Stimulated activated memory B cell treated with anti-CD40 and anti-IgM and Interleukin-4, amounts not matched to agents 10 μg/mL and 1 μg/mL and 100 μg/mL, for 72 hours (primary cell): ENCODE measurements at places on chromosomes 16 and 17.
A peak's percentile ranks its signal among the peaks of the same experiment; 100 is the strongest.

DNA sequence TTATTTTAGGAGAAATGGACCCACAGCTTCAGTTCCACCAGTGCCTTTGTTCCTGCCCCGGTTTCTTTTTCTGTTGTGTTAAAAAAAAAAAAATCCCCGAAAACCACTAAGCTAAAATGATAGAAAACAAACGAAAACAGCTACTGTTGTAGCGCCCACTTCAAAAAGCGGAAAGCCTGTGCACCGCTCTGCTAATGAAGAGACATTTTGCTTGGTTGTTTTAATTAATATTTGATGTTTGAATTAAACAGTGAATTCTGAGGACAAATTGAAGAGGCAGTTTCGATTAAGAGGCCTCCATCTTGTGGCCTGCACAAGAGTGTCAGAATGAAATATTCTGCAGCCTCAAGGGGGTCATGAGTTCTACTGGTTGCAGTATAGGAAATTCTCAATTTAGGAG, 186.7 kb downstream of the RPTOR start:
- no peak for ATAC-seq

DNA sequence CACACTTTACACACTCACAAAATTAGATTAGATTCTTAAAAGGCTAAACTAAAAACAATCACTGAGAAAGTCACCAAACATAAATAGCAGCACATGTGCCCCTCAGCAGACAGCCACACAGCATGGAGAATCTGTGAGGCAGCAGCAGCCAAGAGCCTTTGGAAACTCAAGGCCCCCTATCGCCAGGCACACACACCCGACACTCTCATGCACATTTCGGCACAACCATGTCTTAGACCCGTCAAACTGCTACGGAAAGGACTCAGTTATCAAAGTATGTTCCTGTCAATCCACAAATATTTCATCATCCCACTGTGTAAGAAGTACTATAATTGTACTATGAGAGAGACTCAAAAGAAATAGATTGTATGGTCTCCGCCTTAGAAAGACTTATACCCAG, 20.9 kb downstream of the UBE2O start:
- no peak for ATAC-seq

DNA sequence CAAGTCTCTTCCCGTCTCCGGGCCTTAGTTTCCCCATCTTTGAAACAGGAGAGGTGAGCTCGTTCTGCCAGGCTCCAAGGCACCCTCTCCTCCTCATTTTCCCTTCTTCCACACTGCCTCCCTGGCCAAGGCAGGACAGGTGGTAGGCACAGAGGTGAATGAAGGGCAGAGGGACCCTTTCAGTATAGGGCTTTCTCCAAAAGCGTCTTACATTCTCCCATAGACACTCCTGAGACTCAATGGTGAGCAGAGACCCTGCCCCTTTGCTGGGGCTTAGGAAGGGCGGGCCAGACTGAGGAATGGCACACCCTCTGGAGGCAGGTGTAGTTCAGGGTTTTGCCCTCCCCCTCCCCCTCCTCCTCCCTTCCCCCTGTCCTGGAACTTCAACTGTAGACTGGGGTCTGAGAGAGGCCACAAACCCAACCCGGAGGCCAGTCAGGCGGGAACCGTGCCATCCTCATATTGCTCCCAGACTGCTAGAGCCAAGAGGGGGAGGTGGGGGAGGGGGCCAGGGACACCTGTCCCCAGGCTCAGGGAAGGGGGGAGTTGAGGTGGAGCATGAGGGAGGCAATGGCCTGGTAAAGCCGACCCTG, 1.9 kb downstream of the PLEKHH3 start:
- ATAC-seq = no peak

DNA sequence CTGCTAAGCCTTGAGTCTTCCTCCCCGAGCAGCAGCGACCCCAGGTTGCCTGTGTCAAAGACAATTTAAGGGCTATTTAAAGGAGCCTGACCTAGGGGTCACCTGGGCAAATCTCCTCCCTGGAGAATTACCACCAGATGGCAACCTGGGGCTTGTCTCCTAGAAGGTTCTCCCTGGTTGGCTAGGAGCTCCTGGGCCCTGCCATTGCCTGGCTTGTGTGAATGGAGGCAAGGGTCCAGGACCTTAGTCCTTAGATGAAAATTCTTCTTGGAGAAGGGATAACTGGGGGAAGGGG, 51.3 kb upstream of the TAC4 start:
- no peak for ATAC-seq

DNA sequence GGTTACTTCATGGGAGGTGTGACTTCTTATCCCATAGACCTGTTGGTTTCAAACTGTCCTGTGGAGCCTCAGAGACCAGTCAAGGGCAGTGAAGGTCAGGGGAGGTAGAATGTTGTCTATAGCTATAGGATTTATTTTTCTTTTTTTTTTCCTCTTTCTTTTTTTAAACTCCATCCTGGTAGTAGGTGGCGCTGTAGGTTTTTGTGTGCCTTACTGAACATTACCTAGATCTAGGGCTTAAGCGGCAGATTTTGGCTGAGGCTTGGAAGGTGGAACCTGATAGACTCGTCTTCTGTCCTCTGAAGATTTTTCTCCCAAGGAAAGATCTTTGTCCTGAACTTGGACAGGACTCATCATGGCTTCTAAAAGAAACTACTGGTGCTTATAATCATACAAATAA, 8.2 kb upstream of the LASP1NB start:
- no peak for ATAC-seq

- ATAC-seq = peak; percentile 21
Observed at GRCh38 chr17:7404737-7405349, 946 bp upstream of the TMEM256 start.

GRCh38 chr16:67860589-67861398, 12.1 kb upstream of the EDC4 start:
- no peak for ATAC-seq

DNA sequence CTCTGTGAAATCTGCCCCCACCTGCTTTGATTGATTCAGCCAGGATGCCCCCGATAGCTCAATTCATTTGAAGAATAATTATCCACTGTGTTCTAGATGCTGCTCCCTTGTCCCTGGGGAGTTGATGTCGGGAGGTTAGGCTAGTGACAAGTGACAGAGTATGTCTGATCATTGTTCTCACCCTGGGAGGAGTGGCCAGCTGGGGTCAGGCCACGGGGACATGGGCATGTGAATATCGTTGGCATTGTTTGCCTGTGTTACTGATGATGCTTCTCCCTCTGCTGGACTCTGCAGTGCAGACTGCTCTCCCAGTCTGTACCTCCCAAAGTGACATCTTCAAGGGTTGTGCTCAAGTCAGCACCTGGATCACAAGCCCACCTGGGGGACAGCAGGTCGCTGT, 89.9 kb upstream of the C16orf82 start:
- no peak for ATAC-seq

DNA sequence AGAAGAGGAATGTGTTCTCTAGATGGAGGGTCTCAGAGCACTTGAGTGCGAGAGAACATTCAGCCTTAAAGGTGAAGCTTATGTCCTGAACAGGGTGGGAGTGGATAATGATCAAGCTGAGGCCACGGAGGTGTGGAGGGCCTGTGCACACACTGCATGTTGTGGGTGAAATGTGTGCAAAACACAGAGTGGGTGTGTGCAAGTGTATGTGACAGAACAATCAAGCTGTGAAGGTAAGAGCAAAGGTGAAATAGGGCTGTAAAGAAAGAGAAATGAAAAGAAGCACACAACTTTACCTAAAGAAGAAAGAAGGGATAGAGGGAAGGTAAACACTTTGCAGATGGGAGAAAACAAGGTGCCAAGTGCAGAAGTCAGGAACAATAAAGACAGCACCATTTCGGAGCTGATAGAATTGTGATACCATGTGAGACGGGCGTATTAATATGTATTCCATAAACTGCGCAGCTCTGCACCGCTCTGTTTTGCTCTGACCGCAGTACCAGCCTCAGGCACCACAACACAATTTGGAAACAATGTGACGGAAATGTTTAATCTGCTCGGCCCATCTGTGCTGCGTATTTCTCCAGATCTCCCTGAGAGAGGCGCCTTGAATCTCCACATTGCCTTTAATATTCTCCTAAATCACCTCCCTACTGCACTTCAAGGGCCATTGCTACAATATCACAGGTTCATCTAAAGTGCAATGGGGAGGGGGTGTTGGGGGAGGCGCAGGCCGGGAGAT, 40.6 kb downstream of the SNX11 start:
- no peak for ATAC-seq

DNA sequence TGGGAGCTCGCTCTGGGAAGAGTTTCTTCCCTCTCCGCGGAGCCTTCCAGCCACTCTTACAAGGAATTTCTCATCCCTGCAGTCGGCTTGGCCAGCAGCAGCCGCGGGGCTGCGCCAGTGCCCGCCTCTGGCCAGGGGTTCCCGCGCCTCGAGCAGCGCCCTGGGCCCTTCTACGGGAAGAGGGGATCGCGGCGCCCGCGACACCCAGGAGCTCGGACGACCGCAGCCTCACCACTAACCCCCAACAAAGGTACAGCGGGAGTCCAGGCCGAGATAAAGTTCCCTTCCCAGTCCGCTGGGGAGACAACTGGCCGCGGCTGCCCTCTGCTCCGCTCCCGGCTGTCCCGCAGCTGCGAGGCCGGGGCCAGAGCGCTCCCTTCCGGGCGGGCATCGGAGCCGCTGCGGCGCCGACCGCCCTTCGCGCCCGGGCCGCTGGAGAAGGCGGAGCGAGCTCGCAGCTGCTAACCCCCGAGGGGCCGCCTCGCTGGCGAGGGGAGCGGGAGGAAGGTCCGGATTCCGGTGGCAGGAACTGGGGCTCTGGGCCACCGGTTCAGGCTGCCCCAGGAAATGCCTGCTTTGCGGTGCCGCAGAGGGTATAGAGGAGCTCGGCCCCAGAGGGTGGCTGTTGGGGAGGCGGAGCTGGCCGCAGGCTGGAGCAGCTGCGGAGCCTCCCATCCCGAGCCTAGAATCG, 3.6 kb upstream of the HS3ST3B1 start:
- ATAC-seq = no peak

DNA sequence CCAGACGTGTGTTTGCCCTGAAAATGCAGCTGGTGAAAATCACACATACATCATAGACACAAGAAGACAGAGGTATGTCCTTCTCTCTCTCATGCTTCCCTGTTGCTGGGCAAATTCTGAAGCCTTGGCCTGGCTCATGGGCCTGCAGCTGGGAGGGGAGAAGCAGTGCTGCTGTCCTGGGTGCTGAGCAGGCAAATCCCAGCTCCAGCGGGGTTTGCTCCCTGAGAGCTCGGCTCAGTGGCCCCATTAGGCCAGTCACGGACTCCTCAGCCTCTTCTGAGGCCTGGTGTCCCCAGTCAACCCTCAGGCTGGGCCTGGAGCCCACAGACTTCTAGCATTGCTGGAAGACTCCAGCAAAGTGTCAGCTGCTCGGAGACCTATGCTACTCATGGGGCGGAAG, 11.7 kb downstream of the RHBDL3 start:
- no peak for ATAC-seq

- no peak for ATAC-seq
Observed at GRCh38 chr17:59423137-59423724, 91.8 kb downstream of the YPEL2 start.

GRCh38 chr17:72030067-72030899, 90.5 kb upstream of the SOX9 start:
- no peak for ATAC-seq

GRCh38 chr16:72073560-72074230, 10.7 kb downstream of the HPR start:
- ATAC-seq = no peak

- ATAC-seq = no peak
Observed at GRCh38 chr17:77966476-77966875, 8.0 kb downstream of the TNRC6C start.

GRCh38 chr17:78933025-78933958, 8.1 kb upstream of the TIMP2 start:
- ATAC-seq = peak; percentile 88

- no peak for ATAC-seq
Observed at GRCh38 chr17:1697681-1698080, 12.5 kb downstream of the TLCD2 start.

GRCh38 chr16:85457366-85457765, 155.8 kb upstream of the GSE1 start:
- no peak for ATAC-seq

DNA sequence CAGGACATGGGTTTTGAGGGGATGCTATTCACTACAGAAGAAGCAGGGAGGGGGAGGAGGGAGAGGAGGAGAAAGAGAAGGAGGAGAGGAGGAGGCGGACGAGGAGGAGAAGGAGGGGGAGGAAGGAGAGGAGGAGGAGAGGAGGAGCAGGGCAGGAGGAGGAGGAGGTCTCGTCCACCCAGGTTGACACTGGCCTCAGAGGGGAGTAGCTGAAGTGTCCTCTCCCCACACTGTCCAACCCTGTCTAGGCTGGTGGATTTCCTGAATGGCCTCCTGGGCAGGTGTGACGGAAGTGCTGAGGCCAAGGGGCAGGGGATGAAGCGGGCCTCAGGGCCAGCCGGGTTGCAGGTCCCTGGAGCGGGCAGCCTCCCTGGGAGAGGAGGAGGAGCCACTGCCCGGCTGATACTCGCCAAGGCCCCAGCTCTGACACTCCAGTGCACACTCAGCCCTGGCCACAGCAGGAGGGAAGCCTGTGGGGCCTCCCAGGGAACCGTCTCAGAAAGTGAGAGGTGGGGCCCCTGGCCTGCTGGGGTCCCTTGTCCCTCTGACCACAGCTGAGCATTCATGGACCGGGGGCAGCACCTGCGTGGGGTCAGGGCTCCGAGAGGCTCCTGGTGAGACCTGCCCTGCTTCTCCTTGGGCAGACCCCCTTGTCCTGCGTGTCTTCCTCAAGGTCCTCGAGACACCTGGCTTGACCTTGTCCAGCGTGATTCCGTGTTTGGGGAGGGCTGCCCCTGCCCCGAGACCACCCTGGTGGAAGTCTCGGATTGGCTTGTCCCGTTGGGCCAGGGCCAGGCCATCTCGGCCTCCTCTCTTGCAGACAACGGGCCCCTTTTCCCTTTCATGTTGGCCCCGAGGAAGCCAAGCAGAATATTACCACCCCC, 200.6 kb upstream of the CIBAR2 start:
- ATAC-seq = no peak

DNA sequence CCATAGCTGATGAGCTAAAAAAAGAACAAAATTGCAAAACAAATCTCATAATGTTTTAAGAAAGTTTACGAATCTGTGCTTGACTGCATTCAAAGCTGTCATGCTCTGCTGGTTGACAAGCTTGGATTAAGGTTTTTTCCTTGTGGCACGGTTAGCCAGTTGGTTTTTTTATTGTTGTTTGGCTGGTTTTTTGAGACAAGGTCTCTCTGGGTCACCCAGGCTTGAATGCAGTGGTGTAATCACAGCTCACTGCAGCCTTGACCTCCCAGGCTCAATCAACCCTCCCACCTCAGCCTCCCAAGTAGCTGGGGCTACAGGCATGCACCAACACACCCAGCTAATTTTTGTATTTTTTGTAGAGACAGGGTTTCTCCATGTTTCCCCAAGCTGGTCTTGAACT, 45.7 kb downstream of the PHKB start:
- no peak for ATAC-seq

DNA sequence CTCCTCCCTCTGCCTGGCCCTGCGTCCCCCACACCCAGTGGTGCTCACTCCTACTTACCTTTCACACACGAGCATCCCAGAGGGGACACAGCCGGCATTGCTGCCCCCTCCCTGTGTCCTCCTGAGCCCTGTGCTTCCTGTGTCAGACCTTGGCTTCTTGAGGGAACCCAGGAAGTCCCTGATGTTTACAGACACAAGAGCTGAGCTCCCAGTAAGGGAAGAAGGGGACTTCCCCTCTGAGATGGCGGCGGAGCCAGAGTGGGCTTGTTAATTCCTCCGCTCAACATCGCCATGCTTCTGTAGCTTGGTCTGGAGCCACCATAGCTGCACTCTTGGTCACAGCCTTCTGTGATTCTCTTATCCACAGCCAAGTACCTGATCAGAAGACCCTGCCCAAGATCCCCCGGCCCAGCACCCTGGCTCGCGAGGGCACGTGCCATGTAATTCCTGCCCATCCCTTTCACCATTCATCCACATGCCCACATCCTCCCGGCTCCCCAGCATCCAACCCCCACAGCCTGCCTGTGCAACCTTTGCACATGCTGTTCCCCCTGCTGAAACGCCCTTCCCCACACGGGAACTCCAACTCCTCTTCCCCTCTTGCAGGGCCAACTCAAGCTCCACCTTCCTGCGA, 127.4 kb upstream of the FOXF1 start:
- no peak for ATAC-seq
